CD8-positive, alpha-beta memory T cell (primary cell): ENCODE measurements at places on chromosomes 2 and 18.

DNA sequence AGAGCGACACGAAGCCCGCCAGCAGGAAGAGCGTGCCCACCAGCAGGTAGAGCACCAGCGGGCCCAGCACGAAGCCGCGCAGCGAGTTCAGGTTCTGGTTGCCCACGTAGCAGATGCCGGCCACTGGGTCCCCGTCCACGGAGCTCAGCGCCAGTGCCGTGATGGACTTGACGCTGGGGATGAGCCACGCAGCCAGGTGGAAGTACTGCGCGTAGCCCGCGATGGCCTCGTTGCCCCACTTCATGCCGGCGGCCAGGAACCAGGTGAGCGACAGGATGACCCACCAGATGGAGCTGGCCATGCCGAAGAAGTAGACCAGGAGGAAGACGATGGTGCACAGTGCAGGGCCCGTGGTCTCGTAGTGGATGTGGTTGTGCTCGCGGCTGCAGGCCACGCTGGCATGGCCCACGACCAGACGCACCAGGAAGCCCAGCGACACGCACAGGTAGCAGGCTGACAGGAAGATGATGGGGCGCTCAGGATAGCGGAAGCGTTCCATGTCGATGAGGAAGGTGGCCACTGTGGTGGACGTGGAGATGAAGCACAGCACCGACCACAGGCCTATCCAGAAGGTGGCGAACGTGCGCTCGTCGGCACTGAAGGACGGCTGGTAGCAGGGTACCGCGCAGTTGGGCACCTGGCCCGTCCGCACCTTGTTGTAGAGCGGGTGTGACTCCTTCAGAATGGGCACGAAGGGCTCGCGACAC lies 2.1 kb downstream of the FZD5 start:
- DNase-seq, result no peak

DNA sequence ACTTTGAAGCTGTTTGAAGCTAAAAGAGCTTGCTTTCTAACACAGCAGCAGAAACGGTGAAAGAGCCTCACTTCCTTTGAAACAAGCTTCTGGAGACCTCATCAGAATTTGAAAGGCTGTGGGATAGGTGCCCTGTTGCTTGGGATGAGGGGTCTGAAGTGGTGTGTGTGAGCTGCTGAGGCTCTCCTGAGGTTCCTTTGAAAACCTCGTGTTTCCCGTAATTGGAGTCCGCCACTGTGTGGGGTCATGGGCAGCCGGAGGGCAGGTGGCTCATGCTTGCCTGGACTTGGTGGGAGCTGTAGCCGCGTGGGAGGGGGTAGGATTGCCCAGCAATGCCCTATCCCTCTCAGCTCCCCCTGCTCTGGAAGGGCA lies 34.4 kb downstream of the CABLES1 start:
- no peak for DNase-seq

- DNase-seq, result no peak
Measured at GRCh38 chr2:76391678-76392077, 681.0 kb upstream of the GCFC2 start.

DNA sequence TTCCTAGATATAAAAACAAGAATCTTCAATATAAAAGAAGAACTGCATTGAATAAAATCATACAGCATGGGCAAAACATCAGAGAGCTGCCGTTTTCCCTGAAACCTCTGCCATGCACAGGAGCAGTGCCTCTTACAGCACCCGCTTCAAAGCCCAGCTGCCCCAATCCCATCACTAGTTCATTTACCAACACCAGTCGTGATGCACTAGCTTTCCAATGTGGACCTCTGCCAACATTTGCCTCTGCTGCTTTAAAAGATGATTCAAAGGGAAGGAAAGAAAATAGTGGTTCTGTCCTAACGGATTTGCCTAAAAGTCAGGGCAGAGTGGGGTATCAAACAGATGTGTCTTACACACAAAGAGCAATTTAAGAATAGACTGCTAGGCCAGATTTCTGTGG lies 43.4 kb upstream of the AP1S3 start:
- no peak for DNase-seq

DNA sequence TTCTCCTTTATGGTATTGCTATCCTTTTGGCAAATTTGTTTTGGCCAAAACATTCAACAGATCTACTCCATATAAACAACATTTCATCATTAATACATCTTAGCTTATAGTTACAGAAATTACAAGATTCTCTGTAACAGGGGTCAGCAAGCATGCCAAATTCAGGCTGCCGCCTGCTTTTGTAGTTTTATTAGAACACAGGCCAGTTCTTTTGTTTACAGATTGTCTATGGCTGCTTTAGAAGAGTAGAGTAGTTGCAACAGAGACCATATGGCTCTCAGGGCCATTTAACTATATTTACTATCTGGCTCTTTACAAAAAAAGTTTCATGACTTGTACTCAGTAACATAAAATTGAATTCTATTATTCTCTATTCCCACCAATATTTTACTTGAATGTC lies 53.9 kb downstream of the LNPK start:
- DNase-seq, result no peak

GRCh38 chr18:22267225-22267624 lies 97.8 kb downstream of the GATA6 start:
- no peak for DNase-seq

GRCh38 chr2:70720124-70720523 lies 47.9 kb downstream of the ADD2 start:
- DNase-seq, result no peak

GRCh38 chr2:240129311-240129710 lies 6.8 kb downstream of the COPS9 start:
- no peak for DNase-seq

- no peak for DNase-seq
Measured at GRCh38 chr2:240966906-240967680, 31.3 kb upstream of the SNED1 start.

- no peak for DNase-seq
Measured at GRCh38 chr2:229265727-229266126, 5.4 kb downstream of the PID1 start.

GRCh38 chr18:12307701-12308385 lies at the start of gene TUBB6:
TSS of gene TUBB6 (plus strand) at chr18:12308241. CDS start at chr18:12308293, 52 bp downstream.
- DNase-seq, result no peak
